ENCODE measurements at places on chromosomes 7 and 10. TPM values are rescaled to one million over a fixed set of nuclear protein-coding genes. Genes with fewer than 3 reads are reported as not detected.
A peak's percentile ranks its signal among the peaks of the same experiment; 100 is the strongest.

The TUBGCP2 gene
- 72.7 TPM for total RNA-seq

DNA sequence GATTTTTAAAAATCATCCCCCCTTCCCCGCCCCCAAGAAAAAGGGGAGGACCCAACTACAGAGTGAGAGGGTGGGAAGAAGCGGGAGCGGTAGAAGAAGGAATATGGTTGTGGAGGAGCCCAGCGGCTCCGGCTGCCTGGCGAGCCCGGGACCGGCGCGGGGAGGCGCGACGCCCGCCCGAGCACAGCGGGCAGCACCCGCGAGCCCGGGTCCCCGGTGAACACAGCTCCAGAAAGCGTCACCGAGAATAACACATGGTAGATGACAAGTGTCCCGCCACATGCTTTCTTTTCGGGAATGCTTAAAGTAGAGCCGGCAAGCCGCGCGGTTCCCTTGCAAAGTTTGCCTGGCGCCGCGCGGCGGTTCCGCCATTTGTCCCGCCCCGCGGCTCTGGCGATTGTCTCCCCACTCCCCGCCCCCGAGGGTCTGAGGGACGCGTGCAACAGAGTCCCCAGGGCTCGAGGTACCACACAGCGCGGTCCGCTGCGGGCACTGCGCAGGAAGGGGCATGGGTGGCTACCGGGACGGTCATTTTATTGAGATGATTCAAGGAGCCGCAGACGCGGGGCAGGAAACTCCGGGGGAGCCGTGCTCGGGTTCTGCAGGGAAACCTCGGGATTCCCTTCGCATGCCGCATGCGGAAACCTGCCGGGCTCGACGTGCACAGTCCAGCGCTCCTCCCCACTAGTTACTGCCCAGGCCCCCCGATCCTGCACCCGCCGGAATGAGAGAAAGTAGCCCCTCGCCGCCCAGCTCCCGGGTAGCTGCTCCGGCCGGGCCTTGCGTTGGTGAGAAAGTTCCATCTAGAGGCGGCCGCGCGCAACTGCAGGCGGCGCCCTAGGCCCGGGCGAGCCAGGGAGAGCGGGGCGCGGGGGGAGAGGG, 781 bp upstream of the GRM8 start:
- H3K27ac ChIP-seq = no peak overlapping the region
- DNase-seq = peak; percentile 74
- no peaks in the 10 kb centered on the region for H3K36me3 ChIP-seq
- peak overlapping the region; percentile 65 for H3K4me3 ChIP-seq

- H3K36me3 ChIP-seq = no peaks in the 10 kb centered on the region
- no peak overlapping the region for H3K27ac ChIP-seq
- no peak for DNase-seq
- H3K4me1 ChIP-seq = no peaks in the 10 kb centered on the region
These were observed 277.6 kb upstream of the NRP1 start for GRCh38 chr10:33612116-33612515.

The PTF1A gene
- not detected for total RNA-seq

The ADAM22 gene
- 6.9 TPM for total RNA-seq

- no peaks in the 10 kb centered on the region for H3K36me3 ChIP-seq
- peak overlapping the region; percentile 73 for H3K4me3 ChIP-seq
- peak overlapping the region; percentile 17 for H3K27ac ChIP-seq
- peaks cover 20% of the 10 kb centered on the region for H3K4me1 ChIP-seq
- no peaks in the 10 kb centered on the region for H3K27me3 ChIP-seq
These were observed 17.6 kb downstream of the MXI1 start for GRCh38 chr10:110224992-110225391.

- no peak overlapping the region for H3K27ac ChIP-seq
- H3K4me1 ChIP-seq = peaks cover 5% of the 10 kb centered on the region
- H3K36me3 ChIP-seq = no peaks in the 10 kb centered on the region
- DNase-seq = no peak
These were observed 127.2 kb downstream of the ARL5B start for GRCh38 chr10:18786478-18786877.

The FAM241B gene
- total RNA-seq = 5.2 TPM

GRCh38 chr7:42181566-42181965, 55.4 kb downstream of the GLI3 start:
- no peak overlapping the region for H3K27ac ChIP-seq
- H3K4me3 ChIP-seq = no peak overlapping the region
- no peak for DNase-seq
- peaks cover 21% of the 10 kb centered on the region for H3K4me1 ChIP-seq
- H3K27me3 ChIP-seq = no peaks in the 10 kb centered on the region
- H3K36me3 ChIP-seq = peaks cover 5% of the 10 kb centered on the region

The PDE6C gene
- not detected for total RNA-seq

The LMOD2 gene
- total RNA-seq = not detected

DNA sequence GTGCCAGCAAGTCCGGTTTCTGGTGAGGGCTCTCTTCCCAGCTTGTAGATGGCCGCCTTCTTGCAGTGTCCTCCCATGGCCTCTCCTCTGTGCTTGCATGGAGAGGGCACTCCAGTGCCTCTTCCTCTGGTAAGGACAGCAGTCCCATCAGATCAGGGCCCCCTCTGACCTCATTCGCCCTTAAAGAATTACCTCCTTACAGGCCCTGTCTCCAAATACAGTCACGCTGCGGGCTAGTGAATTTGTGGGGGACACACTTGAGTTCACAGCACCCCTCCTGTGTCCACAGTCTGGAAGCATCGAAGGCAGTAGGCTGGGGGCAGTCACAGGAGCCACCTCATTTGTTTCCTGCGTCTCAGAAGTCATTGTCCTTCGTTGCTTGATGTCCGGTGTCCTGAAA, 54.6 kb downstream of the LHPP start:
- H3K36me3 ChIP-seq = no peaks in the 10 kb centered on the region
- H3K4me1 ChIP-seq = peaks cover 9% of the 10 kb centered on the region
- H3K4me3 ChIP-seq = no peak overlapping the region
- H3K27me3 ChIP-seq = no peaks in the 10 kb centered on the region
- no peak for DNase-seq

GRCh38 chr7:2471396-2471795, 4.8 kb downstream of the GRIFIN start:
- peak; percentile 93 for DNase-seq
- no peaks in the 10 kb centered on the region for H3K36me3 ChIP-seq

Data from A673 (cell line).